ENCODE measurements at places on chromosomes 2 and 18. TPM values are rescaled to one million over a fixed set of nuclear protein-coding genes. Genes with fewer than 3 reads are reported as not detected.

DNA sequence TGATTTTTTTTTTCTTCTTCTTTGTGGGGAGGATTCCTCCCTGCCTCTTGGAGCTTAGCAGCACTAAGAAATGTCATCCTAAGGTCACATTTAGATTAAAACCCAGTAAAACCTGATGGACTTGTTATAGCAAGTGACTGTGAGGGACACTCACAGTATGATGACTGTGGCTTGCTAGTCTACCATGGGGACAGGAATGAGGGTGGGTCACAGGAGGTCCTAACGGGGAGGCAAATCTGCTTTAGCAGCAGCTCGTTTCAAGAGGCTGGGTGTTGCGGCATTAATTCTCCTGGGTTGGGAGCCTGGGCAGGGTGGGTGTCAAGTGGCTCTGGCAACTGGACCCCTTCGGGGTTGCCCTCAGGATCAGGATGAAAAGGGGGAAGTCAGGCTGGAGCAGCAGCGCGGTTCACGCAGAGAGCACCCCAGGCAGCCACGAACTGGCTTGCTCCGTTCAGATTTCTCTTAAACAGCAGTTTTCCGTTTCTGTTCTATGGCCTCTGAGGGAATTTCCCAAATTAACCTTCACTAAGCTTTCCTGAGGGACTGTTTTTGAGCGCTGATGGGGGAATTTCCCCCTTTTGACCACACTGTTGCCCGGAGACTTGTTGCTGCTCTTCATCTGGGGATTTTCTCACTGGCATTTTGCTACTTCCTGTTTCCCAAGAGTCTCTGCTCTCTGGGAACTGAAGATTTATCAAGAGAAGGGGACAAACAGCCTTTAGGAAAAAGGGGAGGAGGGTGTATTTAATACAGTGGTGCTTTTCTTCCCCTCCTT, 59.8 kb upstream of the PELI1 start:
- peak; percentile 40 for DNase-seq

Gene ABCB11
- 0.01 TPM for polyA plus RNA-seq

DNA sequence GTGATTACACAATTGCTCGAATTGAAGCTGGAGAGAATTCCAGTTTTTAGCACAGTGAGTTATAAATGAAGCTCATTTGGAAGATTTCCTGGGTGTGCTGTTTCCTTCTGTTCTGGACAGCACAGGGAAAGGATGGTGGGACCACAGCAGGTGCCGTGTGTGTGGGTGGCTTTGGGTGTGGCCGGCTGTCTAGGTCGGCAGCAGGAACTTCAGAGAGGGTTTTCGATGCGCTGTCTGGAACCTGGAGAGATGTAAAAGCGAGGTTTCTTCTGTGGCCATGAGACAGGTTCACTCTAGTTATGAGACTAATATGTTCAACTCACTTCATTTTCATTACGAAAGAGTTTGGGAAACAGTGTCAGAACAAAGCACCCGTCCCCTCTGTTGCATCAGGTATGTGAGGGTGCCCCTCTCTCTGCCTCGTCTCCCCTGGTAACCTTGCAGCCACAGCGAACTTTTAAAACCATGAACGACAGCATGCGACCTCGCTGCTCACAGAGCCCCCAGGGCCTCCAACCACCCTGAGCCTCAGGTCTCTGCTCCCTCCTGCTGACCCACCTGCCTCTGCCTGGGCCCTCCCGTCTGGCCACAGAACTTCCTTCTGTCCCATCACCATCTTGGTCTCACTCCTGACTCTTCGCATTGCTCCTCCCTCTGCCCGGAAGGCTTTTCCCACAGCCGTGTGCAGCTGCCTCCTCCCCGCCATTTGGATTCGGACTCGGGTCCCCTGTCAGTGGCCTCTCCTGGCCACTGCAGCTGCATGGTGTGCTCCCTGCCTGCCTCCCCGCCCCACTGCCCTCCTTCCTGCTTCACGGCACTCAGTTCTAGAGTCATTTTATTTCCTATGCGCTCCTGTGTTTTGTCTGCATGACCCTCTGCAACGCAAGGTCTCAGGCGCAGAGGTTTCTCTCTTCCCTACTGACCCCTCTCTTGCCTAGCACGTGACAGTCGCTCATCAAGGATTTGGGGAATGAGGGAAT, 151.2 kb downstream of the NDUFA10 start:
- DNase-seq, result no peak

DNA sequence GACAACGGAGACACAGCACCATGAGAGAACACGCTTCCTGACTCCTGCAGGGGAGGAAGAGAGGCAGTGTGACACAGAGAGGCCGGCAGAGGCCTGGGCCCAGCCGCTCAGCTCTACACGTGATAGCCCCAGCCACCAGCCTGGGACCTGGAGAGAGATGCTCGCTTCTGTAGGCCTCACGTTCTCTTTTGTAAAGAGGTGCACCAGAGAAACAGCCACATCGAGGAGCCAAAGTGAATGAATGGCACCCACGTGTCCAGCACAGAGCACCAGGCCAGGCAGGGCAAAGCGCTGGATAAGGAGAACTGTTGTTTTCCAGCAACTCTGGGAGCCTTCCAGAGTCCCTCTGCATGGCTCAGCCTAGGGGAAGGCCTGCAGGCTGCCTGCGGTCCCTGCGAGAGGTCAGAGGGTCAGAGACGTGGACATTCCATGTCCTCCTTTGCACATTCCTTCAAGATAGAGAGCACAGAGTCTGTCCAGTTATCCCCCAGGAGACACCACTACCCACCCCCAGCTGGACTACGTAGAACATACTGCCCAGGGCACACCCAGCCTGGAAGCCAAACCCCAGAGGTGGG, 14.2 kb downstream of the LIMS2 start:
- DNase-seq, result no peak

Gene HK2
- 4.0 TPM for polyA plus RNA-seq

GRCh38 chr2:62803961-62804360, 98.4 kb downstream of the EHBP1 start:
- no peak for DNase-seq

GRCh38 chr2:226845386-226846116, 9.7 kb downstream of the RHBDD1 start:
- no peak for DNase-seq

DNA sequence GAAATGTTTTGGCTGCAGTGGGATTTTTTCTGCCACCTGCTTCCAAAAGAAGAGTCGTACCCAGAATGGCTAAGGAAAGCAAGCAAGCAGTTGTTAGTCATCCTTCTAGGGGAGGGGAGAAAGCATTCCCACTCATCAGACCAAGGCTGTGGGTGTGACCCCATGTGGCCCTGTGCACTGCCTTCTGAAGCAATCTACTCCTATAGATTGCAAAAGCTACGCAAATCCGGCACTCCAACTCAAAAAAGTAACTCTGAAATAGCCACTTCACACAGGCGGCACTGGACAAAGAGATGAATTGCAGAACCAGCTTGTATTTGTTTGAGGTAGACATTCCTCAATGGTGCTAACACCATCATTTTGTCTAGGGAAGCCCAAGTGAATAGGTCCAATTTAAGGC, 44.3 kb downstream of the ST3GAL5 start:
- no peak for DNase-seq

Gene GRB14
- polyA plus RNA-seq, result 112 TPM

DNA sequence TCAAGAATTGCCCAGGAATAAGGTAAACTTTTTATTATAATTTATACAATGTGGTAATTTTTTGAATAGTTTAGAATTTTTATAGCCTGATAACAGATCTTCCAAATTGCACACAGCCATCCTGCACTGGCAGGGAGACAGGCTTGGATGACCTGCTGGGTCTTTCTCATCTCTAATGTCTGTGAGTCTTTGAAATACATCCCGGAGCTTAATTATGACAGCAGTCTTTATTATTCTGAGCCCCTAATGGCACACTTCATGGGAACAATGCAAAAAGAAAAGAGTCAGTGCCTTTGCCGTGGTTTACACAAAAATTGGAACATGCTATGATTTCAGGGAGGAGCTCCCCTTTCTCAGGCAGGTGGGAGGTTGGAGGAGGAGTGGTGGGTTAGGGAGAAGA, 71.0 kb downstream of the TMEM182 start:
- no peak for DNase-seq

- no peak for DNase-seq
Observed at GRCh38 chr2:3587432-3587831, 7.5 kb upstream of the COLEC11 start.

- DNase-seq, result no peak
Observed at GRCh38 chr18:67425672-67426071, 90.8 kb downstream of the DSEL start.

Gene ACOXL
- polyA plus RNA-seq, result not detected

Gene LHCGR
- not detected for polyA plus RNA-seq

GRCh38 chr2:237863689-237864443, 4.4 kb downstream of the RAMP1 start:
- DNase-seq, result no peak

Gene UGT1A5
- polyA plus RNA-seq, result not detected

Gene ST8SIA5
- polyA plus RNA-seq, result 1.0 TPM

Gene NXPH2
- not detected for polyA plus RNA-seq

Gene PIEZO2
- 0.07 TPM for polyA plus RNA-seq

GRCh38 chr2:85914922-85915321, 26.1 kb upstream of the ST3GAL5 start:
- DNase-seq, result no peak

DNA sequence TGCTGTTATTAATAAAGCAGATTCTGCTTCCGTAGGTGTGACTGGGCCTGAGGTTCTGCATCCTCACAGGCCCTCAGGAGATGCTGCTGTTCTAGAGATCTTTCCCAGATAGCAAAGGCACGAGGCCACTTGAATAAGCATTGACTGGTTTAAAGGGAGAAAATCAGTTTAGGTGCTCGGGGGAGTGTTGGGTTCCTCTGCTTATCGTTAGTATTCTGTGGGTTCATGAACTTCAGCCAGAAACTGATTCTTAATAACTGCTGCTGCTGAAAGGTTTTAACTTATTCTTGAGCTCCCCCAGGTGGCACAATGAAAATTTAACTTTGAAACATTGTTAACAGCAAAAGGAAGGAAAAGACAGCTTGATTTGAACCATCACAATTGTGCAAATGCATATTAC, 56.9 kb downstream of the ITGA6 start:
- DNase-seq, result no peak

DNA sequence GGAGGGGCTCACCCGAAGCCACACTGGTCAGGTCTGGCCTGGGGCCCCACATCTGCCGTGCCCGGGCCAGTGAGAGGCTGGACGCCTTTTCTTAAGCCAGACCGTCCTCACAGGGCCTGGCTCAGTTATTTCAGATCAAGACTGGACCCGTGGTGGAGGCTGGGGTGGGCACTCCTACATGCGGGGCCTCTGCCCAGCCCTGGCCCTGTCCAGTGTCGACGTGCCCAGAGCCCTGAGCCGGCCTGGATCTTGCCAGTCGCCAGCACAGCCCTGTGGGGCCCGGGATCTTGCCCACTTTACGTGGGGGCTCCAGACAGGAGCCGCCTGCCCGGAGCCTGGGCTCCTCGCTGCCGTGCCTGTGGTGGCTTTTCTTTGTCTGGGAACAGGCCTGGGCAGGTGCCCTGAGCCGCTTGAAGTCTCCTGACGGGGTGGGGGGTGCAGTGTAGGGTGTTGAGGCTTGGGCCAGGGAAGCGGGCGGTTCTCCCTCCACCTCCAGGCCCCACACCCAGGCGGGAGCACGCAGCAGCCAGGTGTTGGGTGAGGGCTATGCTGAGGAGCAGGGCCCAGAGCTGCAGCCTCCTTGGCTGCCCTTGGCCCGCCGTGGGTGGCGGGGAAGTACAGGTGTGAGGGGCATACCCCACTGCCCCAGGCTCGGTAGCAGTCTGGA, 6.0 kb downstream of the GPC1 start:
- DNase-seq, result no peak

DNA sequence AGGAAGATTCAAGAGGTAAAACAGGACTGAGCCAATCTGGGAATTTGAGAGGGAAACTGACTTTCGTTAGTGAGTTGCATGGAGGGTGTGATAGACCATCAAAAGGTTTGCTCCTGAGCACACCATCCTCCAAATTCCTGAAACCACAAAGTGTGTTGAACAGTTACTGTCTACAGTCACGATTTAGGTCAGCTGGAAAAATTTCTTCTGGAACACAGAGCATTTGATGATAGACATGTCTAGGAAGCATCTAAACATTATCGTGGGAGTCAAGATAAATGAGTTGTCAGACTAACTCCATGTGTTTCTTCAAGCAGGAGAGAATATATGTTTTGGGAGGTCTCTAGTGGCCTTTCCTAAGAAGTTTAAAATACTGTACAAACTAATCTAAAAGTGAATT, 449.4 kb upstream of the SLC14A2 start:
- DNase-seq, result no peak

GRCh38 chr18:47284721-47285395, 33.4 kb upstream of the SKOR2 start:
- no peak for DNase-seq

DNA sequence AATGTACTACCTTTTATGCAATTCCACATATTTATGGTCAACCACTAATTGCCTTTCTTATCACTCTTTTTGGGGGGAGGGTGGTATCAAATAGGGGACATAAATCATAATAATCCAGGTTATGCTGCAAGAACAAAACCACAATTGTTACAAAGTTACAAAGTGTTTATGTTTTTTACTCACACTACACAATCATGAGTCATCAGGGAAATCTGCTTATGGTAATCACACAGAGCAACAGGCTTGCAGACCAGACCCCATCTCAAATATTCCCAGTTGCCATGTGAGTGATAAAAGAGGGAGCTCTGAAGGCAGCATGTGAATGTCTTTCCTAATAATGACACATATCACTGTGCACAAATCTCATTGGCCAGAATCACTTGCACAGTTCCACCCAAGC, 304.7 kb upstream of the TMEFF2 start:
- no peak for DNase-seq

GRCh38 chr2:177117755-177118154, 94.8 kb upstream of the HNRNPA3 start:
- no peak for DNase-seq

GRCh38 chr2:240290432-240291336, 144.8 kb upstream of the GPC1 start:
- DNase-seq, result no peak

Gene TMEM169
- polyA plus RNA-seq, result 0.10 TPM

Gene PLCL1
- polyA plus RNA-seq, result 17.3 TPM

Gene UGT1A9
- not detected for polyA plus RNA-seq

DNA sequence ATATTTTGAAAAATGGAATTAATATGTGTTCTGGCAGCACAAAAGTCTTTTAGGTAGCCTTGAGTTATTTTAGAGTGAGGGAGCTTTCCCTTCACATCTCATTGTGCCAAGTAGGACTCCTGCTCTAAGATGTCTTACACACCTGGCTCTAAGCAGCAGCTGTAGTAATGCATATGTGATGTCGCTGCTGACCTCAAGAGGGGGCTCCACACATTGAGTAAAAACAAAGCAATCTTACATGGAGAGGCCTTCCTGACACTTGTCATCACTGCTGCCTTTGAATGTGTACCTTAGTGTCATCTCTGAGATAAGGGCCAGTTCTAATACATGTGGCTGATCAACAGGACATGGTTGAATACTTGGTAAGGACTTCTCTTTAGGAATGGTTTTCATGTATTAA, 75.8 kb downstream of the ACTR3 start:
- no peak for DNase-seq

DNA sequence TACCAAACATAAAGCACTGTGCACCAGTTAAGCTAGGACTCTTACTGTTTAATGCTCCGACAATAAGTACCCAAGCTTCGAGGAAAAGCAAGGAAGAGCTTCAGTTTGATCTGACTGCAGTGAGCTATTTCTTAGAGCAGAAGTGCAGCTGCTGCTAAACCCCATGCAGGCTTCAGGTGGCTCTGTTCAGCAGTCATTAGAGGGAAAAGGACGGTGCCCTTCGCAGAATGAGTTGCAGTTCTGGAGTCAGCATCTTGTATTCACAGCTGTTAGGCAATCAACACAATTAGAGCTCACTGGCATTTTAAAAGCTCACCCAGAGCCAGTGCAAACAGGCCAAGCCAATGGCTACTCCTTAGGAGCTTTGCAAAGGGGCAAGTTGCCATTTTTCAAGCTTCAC, 1.5 kb upstream of the CERKL start:
- DNase-seq, result no peak

GRCh38 chr18:448116-448790, 52.2 kb downstream of the COLEC12 start:
- no peak for DNase-seq

- no peak for DNase-seq
Observed at GRCh38 chr2:181992776-181993175, 7.1 kb downstream of the PPP1R1C start.

All from heart right ventricle (tissue), 16 donors.